Stimulated activated CD4-positive, alpha-beta T cell treated with anti-CD3 and anti-CD28 coated beads, TNF-alpha, amount 100 ng/mL, for 1 hour (primary cell): ENCODE measurements at places on chromosomes 3 and 15.

DNA sequence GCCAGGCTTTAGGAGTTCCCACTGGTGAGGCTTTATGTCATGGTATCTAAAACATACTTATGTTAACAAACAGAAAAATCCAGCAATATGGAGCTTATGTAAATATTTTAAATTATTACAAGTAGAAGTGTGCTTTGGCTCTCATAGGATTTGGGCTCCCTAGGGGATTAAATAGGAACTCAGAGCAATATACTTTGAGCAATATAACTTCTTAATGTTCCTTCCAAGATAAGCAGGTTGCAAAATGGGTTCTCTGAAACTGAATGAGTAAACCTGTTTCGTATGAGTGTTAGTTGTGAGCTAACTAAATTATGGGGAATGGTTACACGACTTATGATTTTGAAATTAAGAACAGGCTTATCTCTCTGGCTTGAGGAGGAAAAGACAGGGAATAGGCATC, 366.1 kb upstream of the ZNF385D start:
- DNase-seq, result no peak

DNA sequence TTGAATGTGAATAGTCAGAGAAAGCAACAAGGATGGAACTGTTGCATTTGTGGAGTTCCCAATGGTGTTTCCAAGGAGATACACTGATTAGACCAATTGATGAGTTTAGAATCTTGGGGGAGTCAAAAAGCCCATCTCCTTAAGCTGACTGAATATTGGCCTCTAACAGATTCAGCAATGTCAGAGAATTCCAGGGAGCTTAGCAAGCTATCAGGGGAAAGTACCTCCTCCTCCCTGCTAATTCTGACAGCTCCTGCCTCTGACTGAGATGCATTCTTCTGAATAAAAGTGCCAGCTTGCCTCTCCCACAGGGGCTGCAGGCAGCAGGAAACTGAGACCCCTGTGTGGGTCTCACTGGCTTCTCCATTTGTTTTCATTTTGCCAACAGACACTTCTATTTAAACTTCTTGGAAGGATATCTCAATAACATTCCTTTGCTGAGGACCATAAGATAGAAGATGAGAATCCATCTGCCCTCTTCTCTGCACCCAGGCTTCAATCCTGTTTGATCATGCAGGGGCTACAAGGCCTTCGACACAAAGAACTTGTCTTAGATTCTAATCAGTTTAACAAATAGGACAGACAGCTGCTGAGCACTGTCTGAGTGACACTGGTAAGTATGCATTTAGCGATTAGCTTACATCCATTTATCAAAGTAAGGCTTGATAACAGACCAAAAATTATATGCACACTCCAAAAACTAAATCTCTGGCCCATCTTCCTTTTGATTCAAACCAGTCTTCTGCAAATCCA, 1080.8 kb downstream of the TUSC7 start:
- DNase-seq, result no peak

DNA sequence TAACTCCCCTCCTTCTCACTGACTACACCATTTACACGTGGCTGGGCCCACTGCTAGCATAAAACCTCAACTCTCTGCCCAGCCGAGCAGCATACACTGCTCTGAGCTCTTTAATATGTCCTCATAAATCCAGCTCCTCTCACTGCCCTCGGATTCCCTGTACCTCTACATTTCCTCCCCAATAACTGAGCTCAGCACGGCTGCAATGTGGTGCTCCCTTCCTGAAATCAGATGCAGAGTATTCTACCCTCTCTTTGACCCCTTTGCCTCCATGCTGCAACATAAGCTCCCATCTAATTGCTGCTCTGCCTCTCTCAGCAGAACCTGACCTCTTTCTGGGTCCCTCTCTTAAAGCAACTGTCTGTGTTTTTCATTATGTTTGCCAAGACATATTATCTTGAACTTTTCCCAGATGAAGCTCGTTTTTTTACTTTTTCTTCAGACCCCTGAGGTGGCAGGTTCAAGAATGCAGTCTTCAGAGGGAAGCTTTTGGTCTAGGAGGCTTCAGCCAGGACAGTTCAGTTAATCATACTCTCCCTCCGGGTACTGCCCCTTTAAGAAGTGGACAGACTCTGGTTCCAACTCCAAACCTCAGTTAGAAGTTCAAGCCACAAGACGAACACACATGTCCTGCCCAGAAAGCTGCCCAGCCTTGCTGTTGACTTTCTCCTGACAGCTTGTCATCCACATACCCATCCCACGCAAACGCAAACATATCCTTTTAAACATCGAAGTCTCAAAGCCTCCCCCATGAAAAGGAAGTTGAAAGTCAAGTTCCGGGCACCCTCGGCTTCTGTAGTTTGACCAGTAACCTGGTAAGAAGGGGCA, 81.1 kb upstream of the NEO1 start:
- DNase-seq, result no peak

DNA sequence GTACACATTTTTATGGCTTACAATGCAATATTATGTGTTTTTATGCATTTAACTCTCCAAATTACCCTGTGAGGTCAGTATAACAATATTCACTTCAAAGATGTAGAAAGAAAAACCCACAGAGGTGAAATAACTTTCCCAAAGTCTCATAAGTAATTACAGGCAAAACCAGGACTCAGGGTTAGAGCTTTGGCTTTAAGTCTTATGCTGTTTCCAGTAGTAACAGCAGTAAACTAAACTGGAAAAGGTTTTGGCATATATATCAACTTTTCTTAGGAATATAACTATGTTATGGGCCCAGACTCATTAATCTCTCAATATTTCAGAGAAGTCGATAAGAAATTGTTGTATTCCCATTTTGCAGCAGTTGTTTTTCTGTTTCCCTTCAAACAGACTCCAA, 206.3 kb upstream of the KCNMB2 start:
- no peak for DNase-seq
